Activated T-cell treated with anti-CD3 and anti-CD28 coated beads for 1 hour (primary cell): ENCODE measurements at places on chromosomes 6 and 20.
A peak's percentile ranks its signal among the peaks of the same experiment; 100 is the strongest.

DNA sequence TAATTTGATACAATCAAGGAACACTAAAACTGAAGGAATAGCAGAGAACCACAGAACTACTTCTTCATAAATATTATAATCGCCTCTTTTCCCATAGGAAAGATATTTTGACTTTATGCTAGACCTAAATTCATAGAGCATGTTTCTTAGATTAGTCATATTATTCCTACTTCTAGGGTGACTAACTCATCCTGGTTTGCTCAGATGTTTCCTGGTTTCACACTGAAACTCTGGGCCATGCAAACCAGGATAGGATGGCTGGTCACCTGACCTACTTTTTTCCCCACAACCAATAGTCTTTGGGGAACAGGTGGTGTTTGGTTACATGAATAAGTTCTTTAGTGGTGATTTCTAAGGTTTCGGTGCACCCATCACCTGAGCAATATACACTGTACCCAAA lies 42.8 kb downstream of the MMS22L start:
- DNase-seq, result no peak

DNA sequence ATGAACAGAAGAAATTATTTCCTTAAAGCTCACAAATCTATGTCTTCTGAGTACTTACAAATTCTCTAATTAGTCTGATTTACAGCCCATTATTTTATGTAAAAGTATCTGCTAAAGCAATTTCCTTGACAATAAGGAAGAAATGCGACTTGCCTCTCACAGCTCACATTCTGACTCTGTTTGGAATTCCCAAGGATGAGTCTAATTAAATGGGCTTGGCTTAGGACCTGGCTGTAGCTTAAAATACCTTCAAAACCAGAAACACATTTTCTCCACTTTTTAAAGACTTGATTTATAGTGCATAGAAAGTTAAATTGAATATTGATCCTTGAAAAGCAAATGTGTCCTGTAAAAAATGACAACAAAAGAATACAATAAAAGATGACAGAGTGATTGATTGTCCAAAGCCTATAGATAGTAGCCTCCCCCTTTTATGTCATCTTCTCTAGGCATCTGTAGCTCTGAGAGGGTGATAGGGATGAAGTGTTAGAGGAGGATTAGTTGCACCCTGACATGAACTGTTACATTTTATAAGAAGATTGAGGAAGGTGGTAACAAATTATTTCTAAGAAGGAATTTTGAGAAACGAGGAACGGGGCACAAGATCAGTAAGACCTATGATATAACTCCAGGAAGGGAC lies 118.9 kb downstream of the MACROD2 start:
- no peak for DNase-seq

DNA sequence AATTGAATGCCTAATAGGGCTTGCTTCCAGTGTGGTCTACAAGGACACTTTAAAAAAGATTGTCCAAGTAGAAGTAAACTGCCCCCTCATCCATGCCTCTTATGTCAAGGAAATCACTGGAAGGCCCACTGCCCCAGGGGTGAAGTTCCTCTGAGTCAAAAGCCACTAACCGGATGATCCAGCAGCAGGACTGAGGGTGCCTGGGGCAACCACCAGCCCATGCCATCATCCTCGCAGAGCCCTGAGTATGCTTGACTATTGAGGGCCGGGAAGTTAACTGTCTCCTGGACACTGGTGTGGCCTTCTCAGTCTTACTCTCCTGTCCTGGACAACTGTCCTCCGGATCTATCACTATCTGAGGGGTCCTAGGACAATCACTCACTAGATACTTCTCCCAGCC lies 411.5 kb downstream of the TENT5A start:
- DNase-seq, result no peak

GRCh38 chr6:133955582-133956415 lies 2.8 kb downstream of the TBPL1 start:
- DNase-seq, result no peak

- no peak for DNase-seq
These were observed 45.5 kb upstream of the RNF8 start for GRCh38 chr6:37308069-37308815.

- no peak for DNase-seq
These were observed 818.5 kb upstream of the FLRT3 start for GRCh38 chr20:15155848-15156401.

GRCh38 chr6:87723170-87724078 lies 21.4 kb upstream of the AKIRIN2 start:
- DNase-seq, result no peak

- DNase-seq, result no peak
These were observed 148.8 kb downstream of the LRFN2 start for GRCh38 chr6:40438246-40438887.

- DNase-seq, result no peak
These were observed 247.4 kb downstream of the TBC1D32 start for GRCh38 chr6:121086876-121087275.

DNA sequence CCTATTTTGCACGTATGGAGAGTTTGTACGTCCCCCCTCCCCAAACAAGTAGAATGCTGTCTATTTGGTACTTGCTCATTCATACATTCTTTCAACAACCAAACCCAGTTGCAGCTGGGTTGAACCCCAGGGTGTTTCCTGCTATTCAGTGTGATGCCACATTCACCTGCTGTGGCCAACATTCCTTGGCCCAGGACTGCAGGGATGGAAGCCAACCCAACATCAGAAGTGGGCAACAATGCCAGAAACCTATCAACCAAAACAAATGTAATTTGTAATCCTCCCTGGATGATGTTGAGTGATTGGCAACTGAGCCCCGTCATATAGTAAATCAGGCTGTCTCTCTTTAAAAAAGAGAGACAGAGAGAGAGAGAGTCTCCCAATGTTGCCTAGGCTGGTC lies 8.9 kb downstream of the NT5E start:
- no peak for DNase-seq

DNA sequence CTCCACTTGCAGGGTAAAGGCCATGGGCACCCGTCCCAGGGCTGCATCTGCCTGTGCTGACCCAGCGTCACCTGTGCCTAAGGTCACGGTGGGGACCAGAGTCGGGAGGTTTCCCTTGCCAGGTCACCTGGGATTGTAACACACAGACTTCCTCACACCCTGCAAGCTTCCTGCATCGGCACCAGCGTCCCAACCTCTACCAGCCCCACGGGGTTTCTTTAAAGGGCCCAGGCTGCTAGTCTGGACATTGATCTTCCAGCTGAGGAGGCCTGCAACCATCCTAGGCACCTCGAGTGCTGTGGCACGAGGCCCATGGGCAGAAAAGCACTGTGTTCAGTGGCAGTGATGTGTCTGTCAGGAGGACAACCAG lies 12.6 kb downstream of the ACSS1 start:
- no peak for DNase-seq

DNA sequence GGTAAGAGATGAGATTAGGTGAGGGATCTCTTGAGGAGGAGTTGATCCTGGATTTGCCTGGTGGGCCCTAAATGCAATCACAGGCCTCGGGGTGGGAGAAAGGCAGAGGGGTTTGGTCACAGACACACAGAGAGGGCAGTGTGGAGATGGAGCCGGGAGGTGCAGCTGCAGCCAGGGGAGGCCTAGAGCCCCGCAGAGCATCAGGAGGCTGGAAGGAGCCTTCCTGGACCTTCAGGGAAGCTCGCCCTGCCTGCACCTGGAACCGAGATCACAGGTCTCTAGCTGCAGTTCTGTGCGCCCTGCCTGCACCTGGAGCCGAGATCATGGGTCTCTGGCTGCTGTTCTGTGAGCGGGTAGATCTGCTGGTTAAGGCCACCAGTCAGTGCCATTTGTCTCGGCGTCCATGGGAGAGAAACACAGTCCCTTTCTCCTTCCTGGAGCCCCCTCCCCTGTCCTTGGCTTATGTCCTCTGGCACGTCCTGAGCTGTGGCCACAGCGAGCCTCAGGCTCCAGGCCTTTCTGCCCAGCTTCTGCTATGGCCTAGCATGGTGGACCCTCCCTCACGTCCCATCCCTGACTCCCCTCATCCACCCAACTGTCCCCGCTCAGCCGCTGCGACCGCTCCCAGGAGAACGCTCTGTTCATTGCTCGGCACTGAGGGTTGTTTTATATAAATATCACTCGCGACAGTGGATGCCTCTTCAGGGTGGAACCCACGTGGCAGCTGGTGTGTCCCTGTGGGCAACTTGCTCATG lies 112.0 kb downstream of the DACT2 start:
- no peak for DNase-seq

DNA sequence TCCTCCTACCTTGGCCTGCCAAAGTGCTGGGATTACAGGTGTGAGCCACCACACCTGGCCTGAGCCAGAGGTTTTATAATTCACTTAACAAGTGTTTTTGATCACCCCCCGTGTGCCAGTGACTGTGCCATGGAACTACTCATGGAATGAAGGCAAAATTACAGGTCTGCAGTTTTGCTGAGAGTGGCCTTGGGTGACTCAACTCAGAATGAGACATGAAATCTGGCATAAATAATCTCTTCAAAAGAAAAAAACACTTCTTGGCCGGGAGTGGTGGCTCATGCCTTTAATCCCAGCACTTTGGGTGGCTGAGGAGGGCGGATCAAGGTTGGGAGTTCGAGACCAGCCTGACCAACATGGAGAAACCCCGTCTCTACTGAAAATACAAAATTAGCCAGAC lies 166.9 kb upstream of the SALL4 start:
- no peak for DNase-seq

DNA sequence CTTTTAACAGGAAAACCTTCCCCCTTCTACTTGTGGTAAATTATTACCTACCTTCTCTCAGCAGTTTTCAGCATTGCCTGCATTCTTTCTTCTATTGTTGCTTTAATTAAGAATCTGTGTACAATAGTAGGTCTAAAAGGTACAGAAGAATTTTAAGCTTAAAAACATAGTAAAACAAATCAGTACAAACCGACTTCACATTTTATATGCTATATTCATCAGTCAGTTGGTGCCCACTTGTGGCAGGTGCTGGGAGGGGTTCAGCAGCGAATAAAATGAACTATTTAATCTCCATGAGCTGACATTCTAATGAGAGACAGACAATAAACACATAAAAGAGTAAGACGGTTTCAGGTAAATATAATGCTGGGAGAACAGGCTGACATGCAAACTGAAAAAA lies 73.4 kb upstream of the FBXO30 start:
- DNase-seq, result peak; percentile 3

GRCh38 chr6:139699335-139699734 lies 324.9 kb upstream of the CITED2 start:
- no peak for DNase-seq

DNA sequence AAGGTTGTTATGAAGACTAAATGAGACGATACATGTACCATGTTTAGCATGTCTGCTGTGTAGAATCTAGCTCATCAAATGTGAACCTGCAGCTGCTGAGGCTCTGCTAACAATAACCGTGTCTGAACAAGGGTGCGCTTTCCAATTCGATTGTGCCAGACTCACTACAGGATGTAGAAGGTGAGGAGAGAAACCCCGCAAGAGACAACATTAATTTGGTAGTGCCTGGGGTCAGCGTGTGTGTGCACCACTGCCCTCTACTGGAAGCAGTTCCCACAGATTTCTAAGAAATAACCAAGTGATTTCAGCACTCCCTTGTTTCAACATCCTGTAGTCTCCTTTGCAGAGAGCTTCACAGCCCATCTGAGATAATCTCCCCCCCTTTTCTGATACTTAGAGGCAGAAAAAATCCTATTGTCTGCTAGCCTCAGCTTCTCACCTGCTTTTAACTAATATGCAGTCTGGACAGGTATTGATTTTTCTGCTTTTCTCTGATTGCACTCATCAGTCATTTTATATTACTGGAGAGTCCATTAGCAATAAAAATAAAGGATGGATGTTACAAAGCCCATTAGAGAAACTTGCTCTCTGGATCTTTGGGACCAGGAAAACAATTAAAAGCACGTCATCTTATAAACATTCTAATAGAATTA lies 96.7 kb upstream of the BACH2 start:
- peak; percentile 51 for DNase-seq

GRCh38 chr6:149065658-149066556 lies 251.6 kb upstream of the TAB2 start:
- no peak for DNase-seq

DNA sequence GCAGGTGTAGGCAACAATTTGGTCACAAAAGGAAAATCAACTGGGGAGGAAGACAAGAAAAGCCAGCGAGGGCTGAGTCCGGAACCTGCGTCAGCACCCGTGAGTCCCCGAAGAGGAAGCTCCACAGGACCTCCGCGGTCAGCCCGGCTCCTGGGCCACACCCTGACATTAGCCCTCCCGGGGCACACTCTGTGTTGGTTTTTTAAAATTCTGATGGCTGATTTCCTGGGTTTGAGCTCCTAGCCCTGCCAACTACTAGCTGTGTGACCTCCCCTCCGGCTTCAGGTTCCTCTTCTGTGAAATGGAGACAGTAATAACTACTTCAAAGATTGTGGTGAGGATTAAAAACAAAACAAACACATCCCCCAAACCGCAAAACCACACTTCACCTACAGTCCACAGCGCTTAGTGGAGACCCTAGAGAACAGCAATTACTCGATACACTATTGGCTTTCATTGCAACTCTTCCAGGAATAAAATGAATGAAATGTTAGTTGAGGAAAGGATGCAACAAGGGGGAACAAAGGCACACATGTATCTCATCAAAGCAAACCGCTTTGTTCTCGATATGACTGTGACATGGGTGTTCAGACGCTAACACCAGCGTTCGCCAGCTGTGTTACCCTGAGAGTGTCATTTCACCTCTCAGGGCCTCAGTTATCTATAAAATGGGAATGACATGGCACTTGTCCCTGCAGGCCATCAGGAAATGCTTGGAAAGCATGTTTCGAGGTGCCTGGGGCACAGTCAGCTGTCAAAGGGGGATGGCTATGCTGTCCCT lies 985 bp downstream of the ZBP1 start:
- peak; percentile 38 for DNase-seq

GRCh38 chr6:108732091-108732870 lies 115.9 kb upstream of the ARMC2 start:
- no peak for DNase-seq

GRCh38 chr6:57432157-57432556 lies 114.7 kb downstream of the PRIM2 start:
- DNase-seq, result no peak

GRCh38 chr20:48214601-48215000 lies 429.3 kb upstream of the SULF2 start:
- no peak for DNase-seq

GRCh38 chr6:137806914-137807682 lies 60.0 kb upstream of the TNFAIP3 start:
- DNase-seq, result no peak

DNA sequence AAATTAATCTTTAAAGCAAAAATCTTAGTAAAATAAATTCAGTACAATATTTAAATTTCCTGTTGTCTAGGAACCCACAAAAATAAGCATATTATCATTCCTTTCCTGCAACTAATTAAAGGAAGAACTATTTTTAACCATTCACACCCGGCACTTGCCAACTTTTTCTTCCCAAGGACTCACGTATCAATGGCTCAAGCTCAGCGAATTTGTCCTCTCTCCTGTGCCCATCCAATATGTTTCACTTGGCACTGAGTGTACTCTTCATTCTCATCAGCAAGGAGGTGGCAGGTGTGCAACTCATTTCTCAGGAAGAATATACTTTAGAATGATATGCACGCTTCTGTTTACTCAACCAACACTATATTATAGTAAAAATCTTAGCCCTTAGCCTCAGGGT lies 419.4 kb downstream of the C6orf118 start:
- DNase-seq, result no peak

DNA sequence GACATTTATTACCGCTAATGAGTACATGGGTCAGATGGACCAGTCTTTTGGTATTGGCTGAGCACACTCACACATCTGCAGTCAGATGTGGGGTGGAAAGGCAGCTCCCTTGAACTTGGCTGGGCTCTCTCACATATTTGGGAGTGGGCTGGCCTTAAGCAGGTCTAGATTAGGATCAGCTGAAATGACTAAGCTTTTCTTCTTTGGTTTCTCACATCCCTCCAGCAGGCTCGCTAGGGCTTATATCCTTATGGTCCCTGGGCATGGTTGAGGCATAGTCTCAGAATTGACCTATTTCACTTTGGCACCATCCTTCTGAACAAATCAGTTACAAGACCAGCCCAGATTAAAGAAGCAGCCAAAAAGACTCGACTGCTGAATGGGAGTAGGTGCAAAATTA lies 14.4 kb upstream of the PLCB1 start:
- no peak for DNase-seq
